ENCODE measurements at places on chromosomes 3 and 15.

DNA sequence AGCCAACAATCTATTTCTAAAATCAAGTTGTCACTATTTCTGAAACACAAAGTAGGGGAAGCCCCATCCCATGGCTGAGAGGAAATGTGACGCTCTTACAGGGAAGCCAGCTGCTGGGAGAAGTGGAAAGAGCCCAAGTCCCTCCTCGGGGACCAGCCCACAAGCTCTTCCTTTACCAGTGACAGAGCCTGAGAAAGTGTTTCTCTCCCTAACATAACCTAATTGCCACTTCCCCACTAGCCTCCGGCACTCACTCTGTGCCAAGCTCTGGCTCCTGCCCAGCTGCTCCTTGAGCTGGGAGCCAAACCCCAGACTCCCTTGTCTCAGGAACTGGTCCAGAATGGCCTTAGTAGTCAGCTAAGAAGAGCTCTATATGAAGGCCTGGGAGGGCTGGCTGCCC lies 42.9 kb downstream of the TNFAIP8L3 start:
- no peak for DNase-seq

GRCh38 chr15:79380755-79381497 lies 51.2 kb upstream of the MINAR1 start:
- peak; percentile 70 for DNase-seq

DNA sequence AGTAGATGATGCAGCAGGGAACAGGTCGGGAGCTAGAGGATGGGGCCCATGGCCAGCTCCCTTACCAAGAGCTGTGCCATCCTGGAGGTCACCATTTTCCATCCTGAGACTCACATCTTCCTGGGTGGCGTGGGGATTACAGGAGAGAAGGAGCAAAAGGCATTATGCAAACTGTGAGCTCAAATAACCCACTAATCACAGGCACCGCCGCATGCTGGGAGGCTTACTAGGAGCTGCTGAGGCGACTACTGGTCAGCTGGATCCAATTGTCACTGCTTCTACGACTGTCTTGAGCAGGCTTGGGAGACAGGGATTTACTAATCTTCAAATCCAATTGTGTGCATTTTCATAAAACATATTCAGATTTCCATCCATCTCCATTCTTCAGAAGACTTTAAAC lies 12.5 kb upstream of the KBTBD12 start:
- DNase-seq: no peak

- no peak for DNase-seq
Observed at GRCh38 chr15:29046281-29046810, 160.6 kb downstream of the APBA2 start.

GRCh38 chr15:76198456-76199105 lies 112.7 kb downstream of the ETFA start:
- DNase-seq: no peak

DNA sequence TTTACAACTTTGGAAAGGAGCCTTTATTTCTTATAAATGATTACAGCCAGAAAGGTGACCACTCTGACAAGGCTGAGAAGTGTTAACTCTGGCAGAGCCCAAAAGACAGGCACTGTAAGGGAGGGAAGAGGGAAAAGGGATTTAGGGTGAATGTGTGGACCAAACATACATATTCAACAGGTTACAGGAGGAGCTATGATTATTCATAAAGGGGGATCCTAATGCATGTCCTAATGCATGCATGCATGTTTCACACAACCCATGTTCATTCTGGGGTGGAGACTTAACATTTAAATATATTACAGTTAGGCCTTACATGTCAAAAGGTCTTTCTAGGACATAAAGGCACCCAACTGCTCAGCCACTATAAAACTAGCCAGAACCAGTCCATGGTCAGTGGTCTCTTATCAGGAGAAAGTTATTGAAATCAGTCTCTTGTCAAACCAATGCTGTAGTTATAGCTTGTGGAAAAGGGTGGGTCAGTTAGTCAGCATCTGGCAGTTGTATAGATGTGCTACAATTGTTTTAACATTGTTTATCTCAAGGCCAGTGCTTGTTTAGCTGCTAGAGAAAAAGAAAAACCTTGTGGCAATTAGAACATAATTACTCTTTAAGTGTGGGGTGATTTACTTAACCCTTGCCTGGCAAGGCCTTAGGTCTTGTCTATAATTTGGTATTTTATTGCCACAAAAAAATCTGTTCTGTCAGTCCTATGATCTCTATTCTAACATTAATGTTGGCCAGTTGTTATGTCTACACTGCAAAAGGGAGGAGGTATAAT lies 77.5 kb downstream of the RAD18 start:
- DNase-seq: no peak

DNA sequence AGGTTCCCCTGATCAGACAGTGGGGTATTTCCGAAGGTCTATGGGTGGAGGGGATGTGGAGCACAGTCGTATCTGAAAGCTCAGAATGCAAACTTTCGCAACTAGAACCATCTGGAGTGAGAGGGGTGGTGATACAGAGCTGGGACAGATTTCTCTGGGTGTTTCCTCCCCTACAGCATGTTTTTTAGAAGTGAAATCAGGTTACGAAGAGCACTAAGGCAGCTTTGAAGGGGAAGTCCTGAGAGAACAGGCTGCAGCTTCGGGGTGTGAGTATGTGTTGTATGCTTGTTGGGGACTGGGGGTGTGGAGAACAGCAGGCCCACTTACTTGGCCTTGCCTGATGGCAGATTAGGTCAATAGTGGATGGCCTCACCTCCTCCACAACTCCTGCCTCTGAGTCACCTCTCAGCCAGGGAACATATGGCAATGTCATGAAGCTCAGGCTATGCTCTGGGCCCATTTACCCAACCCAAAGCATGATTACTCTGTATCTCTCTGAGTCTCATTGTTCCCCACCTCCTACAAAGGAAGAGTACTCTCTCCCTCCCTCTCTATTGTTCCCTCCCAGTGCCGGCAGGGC lies 107.2 kb upstream of the RASGRP1 start:
- no peak for DNase-seq

DNA sequence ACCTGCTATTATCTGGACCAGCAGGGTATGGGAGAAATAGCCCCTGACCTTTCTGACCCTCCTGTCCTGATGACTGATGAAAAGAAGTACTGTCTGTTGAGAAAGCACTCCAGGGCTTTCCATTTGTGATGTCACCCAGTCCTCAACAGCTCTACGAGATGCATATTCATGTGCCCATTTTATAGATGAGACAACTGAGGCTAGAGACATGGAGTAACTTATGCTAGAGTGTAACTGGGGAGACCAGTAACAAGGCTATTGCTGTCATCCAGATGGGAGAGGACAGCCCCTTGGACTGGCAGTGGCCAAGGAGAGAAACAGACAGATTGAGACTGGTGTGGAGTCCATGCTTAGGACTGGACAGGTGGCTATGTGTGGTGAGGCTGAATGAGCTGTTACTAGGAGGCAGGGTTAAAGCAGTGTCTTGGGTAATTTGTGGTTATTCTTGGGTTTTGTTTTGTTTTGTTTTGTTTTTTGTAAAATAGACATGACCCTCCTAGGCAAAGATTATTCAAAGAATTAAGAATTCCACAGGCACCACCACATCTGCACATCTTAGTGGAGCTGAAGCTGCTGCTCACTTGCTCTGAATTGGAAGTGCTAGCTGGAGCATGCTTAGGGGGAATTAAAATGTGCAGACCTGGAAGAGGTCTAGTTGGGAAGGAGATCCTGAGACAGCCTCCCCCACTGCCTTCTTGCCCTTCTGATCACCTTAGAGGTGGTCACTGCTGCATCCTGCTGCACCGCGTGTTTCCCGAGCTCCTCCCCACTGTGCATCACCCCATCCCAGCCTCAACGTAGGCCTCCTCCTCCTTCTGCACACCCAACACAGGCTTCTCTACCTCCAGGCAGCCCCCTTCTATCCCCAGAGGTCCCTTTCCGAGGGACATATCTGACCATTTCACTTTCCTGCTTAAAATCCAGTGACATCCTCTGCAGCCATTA lies 8.4 kb downstream of the HRH1 start:
- DNase-seq: no peak

- DNase-seq: no peak
Observed at GRCh38 chr3:191244242-191244867, 45.3 kb downstream of the OSTN start.
